ENCODE measurements at places on chromosomes 7 and 10. TPM values are rescaled to one million over a fixed set of nuclear protein-coding genes. Genes with fewer than 3 reads are reported as not detected.

SKIDA1 gene
- total RNA-seq = under 0.01 TPM

RPEL1 gene
- total RNA-seq = under 0.01 TPM

UCN3 gene
- not detected for total RNA-seq

ATG9B gene
- not detected for total RNA-seq

MYOF gene
- 167 TPM for total RNA-seq

SPDYE11 gene
- total RNA-seq = not detected

GJD4 gene
- total RNA-seq = not detected

CYP2C9 gene
- not detected for total RNA-seq

CCDC3 gene
- total RNA-seq = 0.96 TPM

ADAMTS14 gene
- total RNA-seq = not detected

C10orf53 gene
- total RNA-seq = not detected

HOXA5 gene
- total RNA-seq = 0.43 TPM

VWDE gene
- 3.6 TPM for total RNA-seq

TFR2 gene
- total RNA-seq = 1.3 TPM

FGFBP3 gene
- total RNA-seq = not detected

ERVW-1 gene
- total RNA-seq = not detected

GIMAP6 gene
- under 0.01 TPM for total RNA-seq

SLC26A3 gene
- total RNA-seq = not detected

CPED1 gene
- 0.96 TPM for total RNA-seq

ACSL5 gene
- total RNA-seq = under 0.01 TPM

GHRHR gene
- not detected for total RNA-seq

GIMAP5 gene
- 0.64 TPM for total RNA-seq

TBX20 gene
- total RNA-seq = not detected

LRRC61 gene
- 10.6 TPM for total RNA-seq

IQUB gene
- 0.43 TPM for total RNA-seq

LGI1 gene
- total RNA-seq = not detected

KIF20B gene
- total RNA-seq = 4.0 TPM

OR9A2 gene
- total RNA-seq = not detected

HEPACAM2 gene
- total RNA-seq = not detected
